ENCODE measurements at places on chromosomes 6 and 20. TPM values are rescaled to one million over a fixed set of nuclear protein-coding genes. Genes with fewer than 3 reads are reported as not detected.

Gene DEFB124
- polyA plus RNA-seq, result not detected

Gene OR10C1
- not detected for polyA plus RNA-seq

Gene MED23
- 16.9 TPM for polyA plus RNA-seq

Gene RAB44
- not detected for polyA plus RNA-seq

Gene NRSN1
- polyA plus RNA-seq, result not detected

Gene GLP1R
- not detected for polyA plus RNA-seq

Gene CST5
- not detected for polyA plus RNA-seq

Gene BPIFB4
- polyA plus RNA-seq, result not detected

Gene PRR18
- not detected for polyA plus RNA-seq

Gene EPPIN
- polyA plus RNA-seq, result not detected
